SW 1271 (cell line): ENCODE measurements at places on chromosomes 13 and 19.

- no peak for DNase-seq
These were observed 3.2 kb downstream of the NTF4 start for GRCh38 chr19:49061445-49061844.

GRCh38 chr13:83881917-83882605 is at the start of gene SLITRK1:
TSS of gene SLITRK1 (minus strand) at chr13:83882474. CDS start at chr13:83881507, 967 bp downstream.
- DNase-seq, result no peak

DNA sequence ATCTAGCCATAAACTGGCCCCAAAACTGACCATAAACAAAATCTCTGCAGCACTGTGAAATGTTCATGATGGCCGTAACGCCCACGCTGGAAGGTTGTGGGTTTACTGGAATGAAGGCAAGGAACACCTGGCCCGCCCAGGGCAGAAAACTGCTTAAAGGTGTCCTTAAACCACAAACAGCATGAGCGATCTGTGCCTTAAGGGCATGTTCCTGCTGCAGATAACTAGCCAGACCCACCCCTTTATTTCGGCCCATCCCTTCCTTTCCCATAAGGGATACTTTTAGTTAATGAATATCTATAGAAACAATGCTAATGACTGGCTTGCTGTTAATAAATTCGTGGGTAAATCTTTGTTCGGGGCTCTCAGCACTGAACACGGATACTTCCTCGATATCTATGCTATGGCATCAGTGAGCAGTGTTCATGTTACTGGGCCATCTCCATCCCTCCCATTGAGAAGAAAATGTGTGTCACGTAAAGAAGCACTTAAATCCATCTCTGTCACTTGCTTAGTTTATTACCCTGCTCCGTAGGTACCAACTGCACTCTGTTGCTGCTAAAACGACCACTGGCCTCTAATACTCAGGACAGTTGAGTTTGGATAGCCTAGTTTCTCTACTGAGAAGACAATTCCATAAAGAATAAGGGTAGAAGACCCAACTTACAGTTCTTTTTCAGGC is 5.3 kb downstream of the ATP7B start:
- DNase-seq, result no peak

DNA sequence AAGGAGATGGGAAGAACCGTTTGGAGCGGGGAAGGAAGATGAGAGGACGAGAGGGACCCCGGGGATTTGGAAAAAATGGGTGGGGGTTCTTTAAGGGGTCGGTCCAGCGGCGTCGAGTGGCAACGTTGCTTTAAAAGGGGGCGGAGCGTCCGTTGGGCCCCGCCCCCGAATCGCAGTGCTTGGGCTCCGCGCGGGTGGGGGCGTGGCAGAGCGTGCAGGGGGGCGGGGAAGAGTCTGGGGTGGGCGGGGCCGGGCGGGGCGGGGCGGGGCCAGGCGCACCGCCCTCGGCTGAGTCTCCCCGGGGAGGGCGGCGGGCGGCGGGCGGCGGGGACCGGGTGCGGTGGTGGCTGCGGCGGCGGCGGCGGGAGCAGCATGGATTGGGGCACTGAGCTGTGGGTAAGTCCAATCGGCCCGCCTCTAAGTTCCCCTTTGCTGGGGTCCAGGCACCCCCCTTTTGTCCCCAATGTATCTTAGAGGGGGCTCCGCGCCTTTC is at the start of gene TRIP10:
Gene TRIP10, plus strand, starts transcription at position 291 of the 493 bp plus-strand sequence. Its CDS starts 82 bp downstream, at position 373.
- no peak for DNase-seq

- no peak for DNase-seq
These were observed 38.6 kb upstream of the CD33 start for GRCh38 chr19:51186323-51186722.

- no peak for DNase-seq
These were observed 8.2 kb upstream of the RFPL4A start for GRCh38 chr19:55750715-55751114.

- no peak for DNase-seq
These were observed 75.2 kb downstream of the INSR start for GRCh38 chr19:7219056-7219455.

- no peak for DNase-seq
These were observed 110.0 kb downstream of the CRYL1 start for GRCh38 chr13:20415694-20416107.

DNA sequence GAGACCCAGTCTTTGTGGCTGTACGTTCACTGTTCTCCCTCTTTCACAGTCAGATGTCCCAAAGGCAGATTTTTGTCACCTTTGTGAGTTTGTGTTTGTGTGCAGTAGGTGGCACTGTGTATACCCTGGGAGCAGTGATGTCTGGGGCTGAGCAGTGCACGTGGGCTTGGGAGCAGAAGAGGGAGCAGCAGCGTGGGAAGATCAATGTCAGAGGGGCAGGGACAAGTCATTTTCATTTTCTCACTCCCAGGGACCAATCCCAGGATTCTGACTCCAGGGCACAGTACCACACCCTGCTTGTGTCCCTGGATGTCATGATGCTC is 2.0 kb upstream of the PSG6 start:
- peak; percentile 10 for DNase-seq

DNA sequence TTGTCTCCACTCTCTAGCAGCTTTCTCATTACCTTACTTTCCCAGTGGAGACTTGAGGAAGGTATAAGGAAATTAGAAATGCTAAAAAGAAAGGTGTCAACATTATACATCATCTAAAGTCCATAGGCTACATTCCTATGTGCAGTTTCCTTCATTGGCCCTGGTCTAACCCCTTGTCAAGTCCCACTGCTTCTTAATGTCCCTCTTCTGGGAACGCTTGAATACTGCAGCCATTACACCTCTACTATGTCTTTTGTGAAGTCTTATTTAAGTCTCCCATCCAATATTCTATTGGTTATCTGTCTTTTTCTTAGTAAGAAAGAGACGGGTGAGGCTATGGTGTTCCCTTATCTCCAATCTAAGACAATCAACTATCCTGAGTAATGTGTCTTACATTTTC is 332.6 kb upstream of the TMTC4 start:
- DNase-seq, result no peak

DNA sequence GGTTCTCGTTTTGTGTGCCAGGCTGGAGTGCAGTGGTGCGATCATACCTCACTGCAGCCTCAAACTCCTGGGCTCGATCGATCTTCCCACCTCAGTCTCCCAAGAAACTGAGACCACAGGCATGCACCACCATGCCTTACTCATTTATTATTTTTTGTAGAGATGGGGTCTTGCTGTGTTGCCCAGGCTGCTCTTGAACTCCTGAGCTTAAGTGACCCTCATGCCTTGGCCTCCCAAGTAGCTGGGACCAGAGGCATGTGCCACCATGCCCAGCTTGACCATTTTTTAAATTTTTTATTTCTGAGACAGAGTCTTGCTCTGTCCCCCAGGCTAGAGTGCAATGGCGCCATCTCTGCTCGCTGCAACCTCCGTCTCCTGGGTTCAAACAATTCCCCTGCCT is 10.2 kb upstream of the GNA11 start:
- no peak for DNase-seq

DNA sequence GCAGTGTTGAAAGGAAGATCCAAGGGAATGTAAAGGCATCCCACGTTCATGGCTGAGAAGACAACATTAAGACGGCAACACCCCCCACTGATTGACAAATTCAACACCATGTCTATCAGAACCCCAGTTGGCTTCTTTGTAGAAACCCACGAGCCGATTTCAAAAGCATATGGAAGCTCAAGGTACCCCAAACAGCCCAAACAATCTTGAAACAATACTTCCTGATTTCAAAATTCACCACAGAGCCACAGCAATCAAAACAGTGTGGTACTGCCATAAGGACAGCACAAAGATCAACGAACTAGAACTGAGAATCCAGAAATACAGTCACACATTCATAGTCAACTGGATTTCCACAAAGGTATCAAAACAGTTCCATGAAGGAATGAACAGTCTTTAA is 6.2 kb downstream of the MIER2 start:
- no peak for DNase-seq

GRCh38 chr13:27354379-27354778 is 70.0 kb upstream of the GTF3A start:
- no peak for DNase-seq

DNA sequence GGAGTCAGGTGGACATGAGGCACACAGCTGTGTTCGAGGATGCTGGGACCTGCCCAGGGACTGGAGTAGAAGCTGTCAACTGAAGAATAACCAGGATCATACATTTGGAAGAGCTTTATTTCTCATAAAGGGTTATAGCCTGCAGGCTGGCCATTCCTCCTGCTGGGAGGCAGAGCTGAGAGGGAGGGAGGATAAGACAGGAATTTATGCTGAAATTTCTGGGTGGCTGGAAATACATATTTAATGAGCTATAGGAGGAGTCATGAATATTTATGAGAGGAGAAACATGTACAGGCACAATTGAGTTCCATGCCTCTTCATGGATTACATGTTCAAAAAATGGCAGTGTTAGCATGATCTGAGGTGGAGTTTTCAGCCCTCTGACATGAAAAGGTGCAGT is 151.9 kb downstream of the SHISA2 start:
- no peak for DNase-seq

GRCh38 chr13:84086847-84087162 is 204.5 kb upstream of the SLITRK1 start:
- DNase-seq, result no peak

DNA sequence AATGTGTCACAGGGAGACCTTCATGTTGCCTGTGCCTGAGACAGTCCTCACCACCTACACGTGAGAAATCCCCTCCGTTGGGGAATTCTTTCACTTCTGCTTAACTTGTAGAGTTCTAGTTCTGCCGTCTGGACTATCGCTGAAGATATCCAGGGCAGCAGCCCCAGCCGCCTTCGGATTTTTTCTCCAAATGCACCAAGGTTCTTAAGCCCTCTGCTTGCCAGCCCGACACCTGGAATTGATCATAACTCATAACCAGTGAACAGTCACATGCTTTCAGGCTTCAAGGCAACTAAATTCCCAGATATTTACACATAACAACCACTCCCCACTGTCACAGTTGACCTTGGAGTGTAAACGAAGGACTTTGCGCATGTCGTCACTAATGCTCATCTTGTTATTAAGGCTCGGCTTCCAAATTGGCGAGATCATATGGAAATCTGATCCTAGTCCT is 114.4 kb downstream of the RAB20 start:
- DNase-seq, result no peak

GRCh38 chr19:2035590-2035991 is 15.5 kb downstream of the MKNK2 start:
- no peak for DNase-seq

DNA sequence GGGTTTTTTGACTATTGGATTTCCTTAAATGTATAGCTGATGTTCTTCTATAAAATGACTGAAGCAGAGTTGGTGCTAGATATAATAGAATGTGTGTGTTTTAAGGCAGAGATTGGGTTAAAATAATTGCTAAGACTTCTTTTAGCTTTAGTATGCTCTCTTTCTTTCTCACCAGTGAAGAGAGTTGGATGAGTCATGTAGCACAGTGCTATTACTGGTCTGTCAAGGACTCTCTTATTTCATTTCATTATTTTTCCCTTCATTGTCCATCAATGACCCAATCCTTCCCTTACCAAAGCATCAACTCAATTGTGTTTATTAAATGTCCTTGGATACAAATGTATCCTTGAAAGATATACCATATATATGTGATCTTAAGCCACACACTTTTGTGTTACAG is 268.9 kb downstream of the IRS2 start:
- DNase-seq, result no peak

GRCh38 chr13:93794197-93794885 is 567.7 kb downstream of the GPC6 start:
- DNase-seq, result no peak

- no peak for DNase-seq
These were observed 289.6 kb downstream of the TEX29 start for GRCh38 chr13:111610081-111610480.

GRCh38 chr13:96899946-96900345 is 94.3 kb downstream of the OXGR1 start:
- no peak for DNase-seq

GRCh38 chr13:30679483-30680330 is 55.6 kb upstream of the ALOX5AP start:
- no peak for DNase-seq

DNA sequence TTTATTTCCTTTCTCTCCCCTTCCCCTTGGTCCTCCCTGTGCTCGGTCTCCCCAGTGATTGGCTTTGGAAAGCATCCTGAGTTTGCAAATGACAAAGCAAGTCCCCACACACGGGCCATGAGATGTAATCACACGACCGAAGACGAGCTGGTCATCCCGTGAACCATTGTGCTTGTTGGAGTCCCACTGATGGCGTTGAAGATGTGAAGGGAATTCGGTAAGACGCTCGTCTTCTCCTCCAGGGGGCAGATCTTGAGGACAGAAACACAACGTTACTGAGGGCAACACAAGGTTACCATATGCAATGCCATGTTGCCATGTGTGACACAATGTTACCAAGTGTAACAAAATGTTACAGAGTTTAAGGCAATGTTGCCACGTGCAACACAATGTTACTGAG is 42.0 kb upstream of the SLC15A1 start:
- no peak for DNase-seq

DNA sequence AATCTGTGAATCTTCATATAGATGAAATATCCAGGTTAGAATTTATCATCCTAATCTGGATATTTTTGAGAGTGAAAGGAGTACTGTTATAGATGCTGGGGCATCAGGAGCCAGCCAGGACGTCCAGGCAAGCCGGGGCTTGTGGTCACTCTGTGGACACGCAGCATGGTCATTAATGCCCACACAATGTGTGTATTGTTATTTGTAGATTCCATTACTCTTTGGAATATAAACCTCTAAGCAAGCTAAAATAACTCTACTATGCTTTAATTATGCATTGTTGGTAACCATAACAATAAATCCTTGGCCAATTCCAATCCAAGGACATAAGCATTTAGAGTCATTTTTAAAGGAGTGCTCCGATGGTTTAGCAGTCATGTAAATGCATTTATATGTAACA is 137.9 kb downstream of the TM9SF2 start:
- no peak for DNase-seq

- no peak for DNase-seq
These were observed 111.1 kb downstream of the STARD13 start for GRCh38 chr13:33174491-33174890.

- DNase-seq, result no peak
These were observed 35.1 kb downstream of the ZNF433 start for GRCh38 chr19:12000152-12000981.

DNA sequence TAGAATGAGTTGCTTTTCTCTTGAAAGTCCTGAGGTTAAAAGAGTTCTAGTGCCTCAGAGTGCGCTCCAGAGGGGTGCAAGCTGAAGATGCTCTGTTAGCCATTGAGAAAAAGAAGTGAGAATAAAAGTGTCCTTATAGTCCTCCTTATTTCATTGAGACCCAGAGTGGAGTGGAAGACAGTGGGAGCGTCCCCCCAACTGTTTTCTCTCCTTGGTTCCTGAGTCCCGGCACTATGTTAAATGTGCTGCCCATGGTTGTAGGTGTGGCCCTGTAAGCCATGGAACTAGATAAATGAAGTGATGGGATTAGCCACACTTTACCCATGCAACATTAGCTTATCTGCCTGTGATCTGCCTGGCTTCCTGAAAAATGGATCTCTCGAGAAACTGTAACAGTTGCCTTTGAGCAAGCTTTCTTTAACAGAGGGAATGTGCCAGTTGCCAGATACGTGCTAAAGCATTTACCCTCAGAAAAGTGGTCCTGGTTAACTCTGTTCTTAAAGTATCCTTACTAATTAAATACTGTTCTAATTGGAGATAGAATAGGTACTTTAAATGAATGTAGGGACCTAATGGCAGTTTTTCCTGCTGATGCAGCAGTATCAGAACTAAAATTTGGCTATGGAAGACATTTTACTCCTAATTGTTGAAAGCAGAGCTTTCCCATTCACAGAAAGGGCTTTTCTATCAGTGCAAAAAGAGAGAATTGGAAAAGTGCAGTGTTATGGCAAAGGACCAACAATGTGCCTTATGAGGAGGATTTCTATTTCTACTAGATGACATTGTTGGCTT is 21.4 kb upstream of the PSG9 start:
- no peak for DNase-seq

GRCh38 chr13:23848019-23848418 is 41.2 kb downstream of the MIPEP start:
- no peak for DNase-seq
